OCI-LY7 (cell line): ENCODE measurements at places on chromosomes 2 and 18. TPM values are rescaled to one million over a fixed set of nuclear protein-coding genes. Genes with fewer than 3 reads are reported as not detected.
A peak's percentile ranks its signal among the peaks of the same experiment; 100 is the strongest.

DNA sequence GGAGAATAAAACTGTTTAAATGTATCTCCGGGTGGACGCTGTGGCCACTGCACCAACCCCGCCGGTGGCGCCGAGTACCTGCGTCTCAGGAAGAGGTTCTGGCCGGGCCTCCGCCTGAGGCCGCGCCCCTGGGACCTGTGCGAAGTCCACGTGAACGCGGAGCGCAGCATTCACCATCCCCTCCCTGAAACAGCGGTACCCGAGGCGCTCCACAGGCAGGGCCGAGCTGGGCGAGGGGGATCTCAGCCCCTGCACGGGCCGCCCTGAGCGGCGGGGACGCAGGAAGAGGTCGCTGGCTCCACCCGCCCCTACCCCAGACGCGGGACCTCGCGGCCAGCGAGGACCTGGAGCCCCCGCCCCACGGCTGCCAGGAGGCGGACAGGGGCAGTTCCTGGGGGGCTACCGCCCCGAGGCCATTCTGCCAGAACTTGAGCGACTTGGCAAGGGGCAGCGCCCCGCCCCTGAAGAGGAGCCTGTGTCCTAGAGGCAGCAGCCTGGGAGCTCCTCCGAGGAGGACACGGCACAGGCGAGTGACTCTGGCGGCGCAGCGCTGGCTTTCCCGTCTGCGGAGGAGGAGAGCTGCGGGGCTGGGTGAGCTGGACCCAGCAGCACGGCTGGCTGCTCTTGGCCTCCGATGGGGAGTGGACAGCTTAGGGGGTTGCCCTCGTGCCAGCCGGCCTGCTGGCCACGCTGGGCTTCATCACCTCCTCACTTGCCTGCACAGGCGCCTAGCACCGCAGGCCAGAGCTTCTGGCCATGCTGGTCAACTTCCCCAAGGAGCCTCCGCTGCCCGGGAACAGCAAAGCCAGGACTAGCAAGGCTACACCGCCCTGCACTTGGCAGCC is 9.7 kb upstream of the TEKT4 start:
- DNase-seq: no peak

GRCh38 chr2:98868548-98869271 is 67.3 kb downstream of the CRACDL start:
- no peak for DNase-seq

GRCh38 chr2:234548695-234549420 is 52.0 kb upstream of the ARL4C start:
- no peak for DNase-seq

Gene PXDN
- total RNA-seq: not detected in 2 replicates

Gene MAP3K19
- not detected in 2 replicates for total RNA-seq

GRCh38 chr2:228839421-228839876 is 431.6 kb downstream of the PID1 start:
- DNase-seq: no peak

DNA sequence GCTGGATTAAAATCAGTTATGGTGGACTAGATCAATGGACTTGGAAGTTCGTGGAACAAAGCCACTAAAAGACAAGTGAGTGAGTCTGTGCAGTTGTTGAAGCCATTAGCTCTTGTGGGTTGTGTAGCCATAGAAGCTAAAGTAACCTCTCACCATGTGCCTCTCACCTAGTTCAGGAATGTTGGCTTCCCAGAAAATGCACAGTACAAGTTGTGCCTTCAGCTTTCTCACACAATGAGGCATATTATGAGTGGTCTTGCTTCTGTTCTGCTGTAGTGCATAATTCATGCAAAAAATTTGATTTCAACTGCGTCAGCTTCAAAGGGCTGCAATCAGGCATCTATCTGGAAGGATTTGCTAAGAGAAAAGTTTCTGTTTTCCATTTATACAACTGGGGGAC is 26.2 kb downstream of the CERS6 start:
- no peak for DNase-seq

Gene PCARE
- total RNA-seq: not detected in 2 replicates

- peak; percentile 9 for DNase-seq
Measured at GRCh38 chr2:196925768-196926561, 542 bp downstream of the PGAP1 start.

DNA sequence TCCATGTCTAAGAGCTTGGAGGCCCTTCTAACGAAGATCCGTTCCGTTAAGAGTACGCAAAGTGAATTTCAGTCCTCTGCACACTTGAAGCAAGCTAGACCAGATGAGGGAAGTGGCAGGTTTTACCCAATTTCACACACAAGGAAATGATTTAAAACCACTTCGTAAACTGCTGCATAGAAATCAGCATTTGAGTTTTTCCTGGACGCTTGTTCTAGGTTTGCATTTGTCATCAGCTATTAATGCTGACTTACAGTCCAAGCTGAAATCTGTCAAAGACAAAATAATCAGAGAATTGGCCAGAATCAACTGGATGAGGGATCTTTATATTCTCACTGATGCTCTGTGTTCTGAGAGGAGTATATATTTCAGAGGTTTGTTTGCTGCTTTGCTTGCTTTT is 117.6 kb upstream of the RASGRP3 start:
- no peak for DNase-seq

GRCh38 chr18:59085126-59085794 is 54.4 kb upstream of the SEC11C start:
- DNase-seq: peak; percentile 34

GRCh38 chr18:62664414-62664813 is 50.9 kb upstream of the PHLPP1 start:
- DNase-seq: no peak

Gene RMDN2
- total RNA-seq: 2.8 and 3.1 TPM in 2 replicates

- no peak for DNase-seq
Measured at GRCh38 chr2:124798551-124798950, 773.5 kb downstream of the CNTNAP5 start.

DNA sequence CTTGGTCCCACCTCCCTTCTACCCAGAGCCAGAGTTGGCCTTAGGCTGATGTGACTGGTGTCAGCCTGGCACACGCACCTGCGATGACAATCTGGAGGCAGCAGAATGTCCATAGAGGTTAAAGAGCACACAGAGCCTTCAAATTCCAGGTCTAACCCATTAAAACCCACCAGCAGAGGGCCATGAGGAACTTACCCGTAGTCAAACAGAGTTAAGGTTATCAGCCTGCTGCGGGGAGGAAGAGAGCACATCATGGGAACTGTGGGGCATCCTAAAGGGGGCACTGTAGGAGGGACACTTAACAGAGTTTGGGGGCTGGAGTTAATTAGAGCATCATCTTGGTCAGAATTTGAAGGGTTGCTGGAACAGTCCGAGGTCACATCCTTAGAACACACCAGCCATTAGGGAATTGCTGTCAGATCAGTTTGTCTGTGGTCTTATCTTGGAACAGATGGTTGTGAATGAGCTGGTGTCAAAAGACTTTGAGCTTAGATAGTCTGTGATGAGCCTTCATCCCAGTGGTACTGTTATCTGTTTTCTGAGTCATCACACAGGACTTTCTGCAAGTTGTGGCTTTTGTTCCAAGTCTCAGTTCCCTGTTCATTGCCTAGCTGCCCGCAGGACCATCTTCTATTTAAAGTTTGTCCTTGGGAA is 248.6 kb downstream of the LOXHD1 start:
- peak; percentile 5 for DNase-seq

Gene DPP10
- total RNA-seq: not detected in 2 replicates

Gene UGT1A4
- not detected in 2 replicates for total RNA-seq

Gene ZNF638
- 114 and 123 TPM in 2 replicates for total RNA-seq

DNA sequence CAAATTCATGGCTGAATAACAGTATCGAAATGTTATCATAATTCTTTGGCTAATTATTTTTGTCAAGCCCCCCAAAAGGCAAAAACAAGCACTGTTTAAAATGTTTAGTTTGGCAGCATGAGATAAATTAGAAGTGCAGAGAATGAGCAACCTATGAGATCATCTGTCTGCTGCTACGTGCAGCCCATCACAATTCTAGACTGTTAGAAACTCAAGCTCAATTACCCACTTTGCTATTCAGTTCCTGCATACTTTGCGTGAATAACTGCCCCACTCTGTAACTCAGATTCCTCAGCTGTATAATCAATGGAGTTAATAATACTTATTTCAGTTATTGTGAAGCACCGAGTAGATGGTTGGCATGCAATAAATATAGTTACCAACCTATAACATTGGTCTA is 1181.9 kb downstream of the DPP10 start:
- DNase-seq: no peak

GRCh38 chr2:216192181-216192580 is 83.0 kb downstream of the XRCC5 start:
- DNase-seq: no peak

DNA sequence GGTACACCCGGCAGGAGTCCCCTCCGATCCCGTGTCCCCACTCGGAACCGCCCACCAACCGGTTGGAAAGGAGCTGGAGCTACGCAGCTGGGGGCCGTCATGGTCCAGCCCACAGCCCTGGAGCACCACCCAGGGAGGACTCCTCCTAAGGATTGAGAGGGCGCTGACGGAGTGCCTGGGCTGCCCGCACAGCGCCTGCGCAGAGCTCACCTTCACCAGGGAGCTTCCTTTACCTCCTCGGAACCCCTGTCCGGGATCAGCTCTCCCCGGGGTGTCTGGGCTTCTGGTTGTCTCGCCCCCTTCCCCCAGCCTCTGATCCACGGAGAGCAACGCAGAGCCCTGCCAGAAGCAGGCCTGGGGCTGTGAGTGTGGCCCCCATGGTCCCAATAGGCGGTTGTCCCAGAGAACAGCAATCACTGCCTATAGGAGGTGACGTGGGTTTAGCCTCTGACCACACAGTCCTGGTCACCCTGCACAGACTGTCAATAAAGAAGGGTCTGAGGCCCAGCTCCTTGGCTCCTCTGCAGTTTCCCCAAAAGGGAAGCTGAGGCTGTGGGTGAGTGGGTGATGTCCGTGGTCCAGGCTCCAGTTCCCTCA is 14.6 kb downstream of the ALPG start:
- no peak for DNase-seq

Gene CHRND
- not detected in 2 replicates for total RNA-seq

Gene ACOXL
- 0.81 TPM in 1 of 2 replicates, not detected in the other for total RNA-seq

DNA sequence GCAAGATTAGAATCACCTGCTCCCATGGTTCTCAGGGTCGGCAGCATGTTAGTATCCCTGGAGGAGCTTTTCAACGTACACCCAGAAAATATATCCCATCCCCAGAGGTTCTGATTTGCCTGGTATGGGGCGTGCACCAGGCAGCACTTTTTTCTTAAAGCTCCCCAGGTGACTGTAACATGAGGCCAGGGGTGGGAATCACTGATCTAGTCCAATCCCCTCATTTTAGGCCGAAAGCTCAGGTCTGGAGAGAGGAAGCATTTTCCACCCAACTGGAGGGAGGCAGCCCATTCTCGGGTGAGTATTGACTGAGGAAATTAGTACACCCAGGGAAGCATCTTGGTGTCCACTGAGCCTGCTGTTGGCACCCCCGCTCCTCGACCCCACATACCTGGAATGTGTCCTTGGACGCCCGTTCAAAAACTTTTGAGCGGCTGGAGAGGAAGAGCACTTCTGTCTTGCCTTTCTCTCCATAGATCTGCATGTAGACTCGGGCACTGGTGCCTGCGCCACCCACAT is 94.3 kb downstream of the LOXHD1 start:
- no peak for DNase-seq

Gene L3MBTL4
- not detected in 2 replicates for total RNA-seq

Gene SUPT7L
- total RNA-seq: 33.0 and 35.8 TPM in 2 replicates

Gene SIGLEC15
- not detected in 2 replicates for total RNA-seq

- no peak for DNase-seq
Measured at GRCh38 chr2:119257198-119257597, 33.6 kb downstream of the STEAP3 start.

DNA sequence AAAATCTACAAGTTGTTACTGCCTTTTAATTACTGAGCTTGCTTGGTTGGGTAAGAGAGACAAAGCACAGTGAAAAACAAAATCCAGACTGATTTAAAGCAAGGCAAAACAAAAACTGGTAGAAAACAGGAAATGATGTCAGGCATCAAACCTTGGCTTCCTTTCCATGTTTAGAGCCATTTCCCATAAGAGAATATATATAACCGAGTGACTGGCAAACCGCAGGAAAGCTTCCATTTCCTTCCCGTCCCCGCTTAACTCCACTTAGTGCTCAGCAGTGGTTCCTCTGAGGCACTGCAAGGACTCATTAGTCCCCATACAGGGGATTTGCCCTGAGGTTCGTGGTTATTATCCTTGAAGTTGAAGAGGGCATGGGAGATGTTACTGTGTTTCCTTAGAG is 446.3 kb downstream of the LPIN1 start:
- no peak for DNase-seq

DNA sequence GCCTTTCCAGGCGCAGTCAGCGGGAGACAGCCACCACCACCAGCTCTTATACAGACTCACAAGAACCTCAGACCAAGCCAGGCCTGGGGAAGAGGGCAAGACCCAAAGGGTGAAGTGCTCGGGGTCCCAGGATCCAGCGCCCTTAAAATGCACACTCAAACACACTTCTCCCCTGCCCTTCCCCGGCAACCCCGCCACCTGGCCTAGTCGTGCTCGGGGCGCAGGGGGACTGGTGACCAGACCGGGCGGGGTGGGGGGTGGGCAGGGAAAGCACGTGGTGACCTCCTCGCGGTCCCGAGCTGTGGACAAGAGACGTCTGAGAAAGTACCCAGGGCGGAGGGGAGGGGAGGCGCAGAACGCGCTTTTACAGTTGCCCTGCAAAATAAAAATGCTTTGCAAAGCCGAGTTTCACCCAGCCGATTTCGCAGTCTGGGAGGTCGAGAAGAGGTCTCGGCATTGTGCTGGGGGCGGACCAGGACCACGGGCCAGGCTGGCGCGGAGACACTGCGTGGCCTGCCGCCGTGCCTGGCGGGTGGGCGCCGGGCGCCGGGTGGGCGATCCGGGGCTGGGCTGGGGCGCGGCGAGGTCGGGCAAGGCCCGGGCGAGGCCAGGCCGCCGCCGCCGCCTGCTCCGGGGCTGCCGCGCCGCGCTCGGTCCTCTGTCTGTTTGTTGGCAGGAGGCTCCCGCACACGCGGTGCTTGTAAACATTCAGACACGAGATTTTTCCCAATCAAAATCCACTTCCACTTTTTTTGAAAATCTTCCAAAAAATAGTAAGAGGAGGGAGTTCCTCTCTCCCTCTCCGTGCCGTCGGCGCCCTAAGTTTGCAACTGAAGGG is 2.0 kb downstream of the BCL11A start:
- DNase-seq: peak; percentile 66

- peak; percentile 80 for DNase-seq
Measured at GRCh38 chr2:195575879-195576401, 81.1 kb upstream of the SLC39A10 start.

- no peak for DNase-seq
Measured at GRCh38 chr18:34802959-34803358, 92.9 kb downstream of the DTNA start.

Gene LOXL3
- 0.21 and 0.79 TPM in 2 replicates for total RNA-seq

- DNase-seq: no peak
Measured at GRCh38 chr2:207477896-207478295, 51.9 kb upstream of the CREB1 start.
